Panc1 (cell line): ENCODE measurements at places on chromosomes 11 and 22.

- DNase-seq, result no peak
Measured at GRCh38 chr11:34165786-34166555, 60.5 kb downstream of the NAT10 start.

- DNase-seq, result no peak
Measured at GRCh38 chr11:8913961-8914660, 3.1 kb downstream of the AKIP1 start.

DNA sequence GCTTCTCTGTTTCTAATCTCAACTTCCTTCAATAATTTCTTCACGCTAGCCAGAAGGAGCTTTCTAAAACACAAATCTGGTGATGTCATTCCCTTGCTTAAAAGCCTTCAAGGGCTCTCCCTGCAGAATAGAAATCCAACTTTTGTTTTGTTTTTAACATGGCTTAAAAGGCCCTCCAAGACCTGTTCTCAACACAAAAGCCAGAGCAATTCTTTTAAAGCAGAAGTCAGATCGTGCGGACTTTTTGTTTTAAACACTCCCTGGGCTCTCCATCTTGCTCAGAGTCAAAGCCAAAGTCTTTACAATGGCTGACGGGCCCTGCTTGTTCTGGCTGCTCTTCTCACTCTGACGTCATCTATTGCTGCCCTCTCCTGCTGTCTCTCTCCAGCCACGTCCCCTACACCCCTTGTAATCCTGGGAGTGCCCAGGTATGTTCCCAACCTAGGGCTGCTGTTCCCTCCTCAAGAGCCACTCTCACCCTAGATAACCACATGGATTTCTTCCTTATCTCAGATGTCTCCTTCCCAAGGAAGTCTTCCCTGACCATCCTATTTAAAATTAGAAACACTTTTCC is 22.5 kb downstream of the TECTA start:
- no peak for DNase-seq

DNA sequence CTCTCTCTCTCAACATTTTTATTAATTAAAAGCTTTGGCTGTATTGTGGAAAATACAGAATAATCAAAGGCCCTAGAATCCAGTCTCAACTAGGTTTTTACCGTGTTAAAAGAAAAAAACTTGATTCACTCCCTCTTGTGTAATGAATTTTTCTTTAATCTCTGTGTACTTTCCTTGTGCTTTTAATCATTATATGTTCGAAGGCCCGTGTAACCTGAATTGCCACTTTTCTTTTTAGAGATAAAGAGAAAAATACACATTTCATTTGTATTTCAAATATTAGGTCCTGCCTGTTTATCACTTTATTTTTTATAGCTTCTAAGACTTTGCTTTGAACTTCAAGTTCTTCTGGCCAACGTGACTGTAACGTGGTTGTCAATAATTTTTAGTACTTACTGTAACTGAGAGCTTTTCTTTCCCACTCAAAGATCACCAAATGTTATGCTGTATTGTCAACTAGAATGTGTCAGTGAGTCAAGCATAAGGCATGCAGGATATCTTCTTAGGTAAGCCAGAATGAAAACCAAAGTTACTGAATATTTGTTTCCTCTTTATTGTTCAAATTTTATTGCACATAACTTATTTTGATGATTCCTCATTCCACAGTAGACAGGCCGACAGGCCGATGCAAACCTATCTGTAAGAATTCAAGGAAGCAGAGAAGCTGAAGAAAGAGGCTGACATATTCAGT is 23.3 kb upstream of the FAR1 start:
- no peak for DNase-seq

DNA sequence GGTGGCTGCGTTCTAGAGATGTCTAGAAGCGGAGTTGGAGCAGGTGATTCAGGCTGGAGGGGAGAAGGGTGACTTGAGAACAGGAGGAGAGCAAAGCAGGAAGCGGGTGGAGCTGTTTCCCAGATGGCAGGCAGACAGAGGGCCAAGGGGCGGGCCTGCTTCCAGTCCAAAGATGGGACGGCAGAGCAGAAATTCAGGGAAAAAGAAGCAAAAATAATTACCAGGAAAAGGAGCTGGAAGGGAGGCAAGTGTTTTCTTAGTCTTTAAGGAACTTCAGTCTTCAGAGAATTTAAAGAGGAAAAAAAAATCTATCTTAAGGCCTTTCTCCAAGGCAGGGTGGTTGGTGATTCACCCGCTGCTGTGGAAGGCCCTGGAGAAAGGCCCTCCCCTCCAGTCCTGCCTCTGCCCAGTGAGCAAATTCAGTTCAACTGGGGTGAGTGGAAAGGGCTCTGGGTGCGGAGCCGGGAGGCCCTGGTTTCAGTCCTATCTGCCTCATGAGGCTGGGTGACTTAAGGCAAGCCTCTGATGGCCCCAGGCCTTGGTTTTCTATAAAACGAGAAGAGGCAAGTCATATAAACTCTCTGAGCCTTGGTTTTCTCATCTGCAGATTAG is 4.5 kb upstream of the CREB3L1 start:
- DNase-seq, result no peak

GRCh38 chr11:9264316-9265210 is 587 bp downstream of the DENND5A start:
- DNase-seq, result no peak

DNA sequence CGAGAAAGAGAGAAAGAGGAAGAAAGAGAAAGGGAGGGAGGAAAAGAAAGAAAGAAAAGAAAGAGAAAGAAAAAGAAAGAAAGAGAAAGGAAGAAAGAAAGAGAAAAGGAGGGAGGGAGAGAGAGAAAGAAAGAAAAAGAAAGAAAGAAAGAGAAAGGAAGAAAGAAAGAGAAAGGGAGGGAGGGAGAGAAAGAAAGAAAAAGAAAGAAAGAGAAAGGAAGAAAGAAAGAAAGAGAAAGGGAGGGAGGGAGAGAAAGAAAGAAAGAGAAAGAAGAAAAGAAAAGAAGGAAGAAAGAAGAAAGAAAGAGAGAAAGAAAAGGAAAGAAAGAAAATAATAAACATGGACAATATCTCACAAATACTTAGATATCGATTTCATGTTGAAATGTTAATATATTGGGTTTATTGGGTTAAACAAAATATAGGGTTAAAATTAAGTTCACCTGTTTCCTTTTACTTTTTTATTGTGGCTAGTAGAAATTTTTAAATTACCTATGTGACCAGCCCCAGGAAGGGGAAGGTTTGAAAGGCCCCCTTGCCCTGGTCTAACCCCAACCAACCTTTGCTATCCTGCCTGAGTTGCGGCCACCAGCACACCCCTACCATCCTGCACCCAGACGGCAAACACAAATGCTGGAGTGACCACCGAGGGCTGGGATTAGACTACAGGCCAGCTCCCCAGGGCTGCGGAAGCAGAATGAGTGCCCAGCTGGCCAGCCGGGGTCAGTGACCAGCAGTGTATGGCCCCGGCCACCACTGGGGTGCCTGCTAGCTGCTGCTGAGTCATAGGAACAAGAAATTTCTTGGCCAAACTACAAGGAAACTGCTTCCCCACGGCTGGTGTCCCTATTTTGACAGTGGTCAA is 81.0 kb upstream of the FGF3 start:
- DNase-seq, result no peak

- peak; percentile 30 for DNase-seq
Measured at GRCh38 chr11:108958368-108959104, 293.7 kb downstream of the DDX10 start.

GRCh38 chr22:22429369-22430108 is 79.0 kb downstream of the ZNF280B start:
- no peak for DNase-seq

GRCh38 chr11:116829525-116830183 is at the start of gene APOC3:
APOC3 (plus strand) TSS chr11:116829907; CDS start chr11:116830583, 676 bp downstream.
- no peak for DNase-seq

DNA sequence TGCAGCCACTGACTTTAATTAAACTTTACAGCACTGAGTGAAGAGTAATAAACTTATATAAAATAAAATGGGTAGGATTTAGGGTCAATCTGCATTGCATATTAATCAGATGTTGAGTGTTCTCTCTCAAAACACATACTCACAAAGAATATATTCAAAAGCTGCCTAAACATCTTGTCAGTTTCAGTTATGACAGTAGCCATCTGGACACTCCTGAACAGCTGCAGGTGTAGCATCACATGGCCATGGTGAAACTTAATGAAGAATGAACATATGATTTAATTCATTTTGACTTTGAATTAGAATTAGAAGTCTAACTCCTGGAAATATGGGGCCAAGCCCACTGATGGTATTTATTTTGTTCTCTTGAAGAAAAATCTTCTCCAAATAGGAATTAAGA is 684.3 kb upstream of the RAG2 start:
- no peak for DNase-seq

DNA sequence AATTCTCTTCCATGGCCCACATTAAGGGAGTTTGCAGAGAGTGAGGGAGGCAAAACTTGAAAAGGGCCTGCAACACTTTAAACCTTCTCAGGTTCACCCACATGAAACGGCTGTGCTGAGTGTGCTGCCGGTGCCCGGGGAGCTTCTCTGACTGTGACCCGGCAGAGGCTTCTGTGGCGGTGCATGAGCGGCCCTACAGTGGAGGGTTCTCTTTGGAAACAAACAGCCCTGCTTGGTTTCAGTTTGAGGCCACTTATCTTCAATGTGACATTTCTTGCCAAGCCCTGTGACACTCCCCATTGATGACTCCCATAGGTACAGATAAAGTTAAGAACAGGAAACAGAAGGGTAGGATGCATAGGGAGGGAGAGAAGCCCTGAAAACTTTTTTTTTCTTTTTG is 31.8 kb downstream of the FAM118A start:
- no peak for DNase-seq

- DNase-seq, result no peak
Measured at GRCh38 chr22:19223110-19223509, 44.6 kb upstream of the SLC25A1 start.

- DNase-seq, result no peak
Measured at GRCh38 chr11:11568651-11569229, 53.1 kb downstream of the GALNT18 start.

GRCh38 chr11:82373781-82374542 is 359.7 kb downstream of the FAM181B start:
- no peak for DNase-seq

DNA sequence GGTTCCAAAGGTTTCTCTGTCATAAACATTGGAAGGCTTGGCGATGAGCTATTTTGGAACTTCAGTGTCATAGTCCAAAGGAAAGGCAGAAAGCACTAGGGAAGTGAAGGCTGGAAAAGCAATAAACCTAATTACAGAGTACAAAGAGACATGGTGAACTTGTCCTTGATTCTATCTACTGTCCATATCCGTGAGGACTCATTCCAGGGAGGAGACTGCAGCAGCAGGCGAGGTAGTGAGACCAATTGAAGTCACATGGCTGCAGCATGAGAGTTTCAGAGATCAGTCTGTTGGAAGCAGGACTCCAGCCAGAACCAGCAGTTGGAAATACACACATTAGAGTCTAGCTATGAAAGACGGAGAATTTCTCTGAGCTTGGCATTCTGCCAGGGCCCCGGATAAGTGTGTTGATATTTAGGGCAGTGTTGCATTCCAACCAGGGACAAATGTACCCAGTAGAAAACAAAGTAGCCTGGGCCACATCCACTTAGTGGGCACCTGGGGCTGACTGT is 54.1 kb upstream of the ARHGAP42 start:
- DNase-seq, result no peak

DNA sequence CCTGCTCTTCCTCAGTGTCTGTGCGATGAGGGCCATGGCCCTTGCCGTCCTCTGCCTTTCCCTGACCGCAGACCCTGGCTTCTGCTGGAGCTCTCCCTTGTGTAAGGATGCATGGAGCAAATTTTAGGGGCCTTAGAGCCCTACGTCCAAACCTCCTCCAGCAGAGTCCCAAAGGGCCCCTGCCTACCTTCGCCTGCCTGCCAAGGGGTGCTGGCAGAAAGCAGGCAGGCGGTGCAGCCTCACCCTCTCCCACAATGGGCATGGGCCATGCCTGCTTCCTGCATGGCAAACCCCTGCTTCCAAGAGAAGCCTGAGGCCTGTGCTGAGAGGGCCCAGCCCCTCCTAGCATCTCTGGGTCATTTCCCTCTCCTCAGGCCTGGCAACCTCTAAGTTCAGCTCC is 71.3 kb upstream of the FGF3 start:
- no peak for DNase-seq

- no peak for DNase-seq
Measured at GRCh38 chr11:55106391-55106790, 155.6 kb upstream of the TRIM48 start.

- DNase-seq, result no peak
Measured at GRCh38 chr11:79439886-79440570, 802 bp downstream of the TENM4 start.

- no peak for DNase-seq
Measured at GRCh38 chr11:68688881-68689280, 4.5 kb downstream of the GAL start.

DNA sequence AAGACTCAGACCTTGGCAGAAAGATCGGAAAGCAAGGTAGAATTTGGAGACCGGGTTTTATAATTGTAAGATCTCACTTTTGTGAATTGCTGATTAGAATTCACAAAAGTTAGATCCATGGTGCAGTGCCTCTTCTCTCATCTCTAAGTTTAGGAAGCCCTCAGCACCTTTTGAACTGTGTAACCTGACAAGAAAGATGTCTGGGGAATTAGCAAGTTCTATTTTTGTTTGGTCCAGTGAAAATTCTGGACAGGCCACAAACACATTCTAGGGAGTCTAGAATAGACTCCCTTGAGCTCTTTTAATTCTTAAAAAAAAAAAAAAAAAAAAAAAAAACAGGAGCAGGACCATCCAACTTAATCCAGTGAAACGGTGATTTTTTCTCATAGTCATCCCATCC is 66.1 kb downstream of the CECR2 start:
- DNase-seq, result no peak

DNA sequence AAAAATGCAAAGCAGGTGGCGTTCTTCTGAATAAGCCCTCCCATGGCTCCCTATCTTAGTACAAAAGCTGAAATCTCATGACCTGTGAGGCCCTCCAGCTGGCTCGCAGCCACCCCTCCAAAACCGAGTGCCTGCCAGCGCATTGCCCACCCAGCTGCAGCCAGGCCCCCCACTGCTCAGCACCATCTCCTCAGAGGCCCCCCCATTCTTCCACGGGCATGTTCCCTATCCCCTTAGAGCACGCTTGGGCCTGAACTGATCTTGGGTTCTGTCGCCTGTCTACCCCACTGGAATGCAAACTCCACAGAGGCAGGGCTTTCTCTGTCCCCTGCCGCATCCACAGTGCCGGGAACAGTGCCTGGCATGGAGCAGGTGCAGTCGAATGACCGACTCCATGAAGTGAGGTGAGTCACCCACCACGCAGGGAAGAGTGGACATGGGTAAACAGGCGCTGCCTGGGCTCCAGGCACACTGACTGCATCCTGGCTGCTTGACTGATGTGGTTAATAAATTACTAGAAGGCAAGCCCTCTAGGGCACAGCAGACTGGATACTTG is 11.3 kb upstream of the EFCAB6 start:
- no peak for DNase-seq

GRCh38 chr22:30190574-30190973 is 56.0 kb downstream of the LIF start:
- DNase-seq, result no peak

DNA sequence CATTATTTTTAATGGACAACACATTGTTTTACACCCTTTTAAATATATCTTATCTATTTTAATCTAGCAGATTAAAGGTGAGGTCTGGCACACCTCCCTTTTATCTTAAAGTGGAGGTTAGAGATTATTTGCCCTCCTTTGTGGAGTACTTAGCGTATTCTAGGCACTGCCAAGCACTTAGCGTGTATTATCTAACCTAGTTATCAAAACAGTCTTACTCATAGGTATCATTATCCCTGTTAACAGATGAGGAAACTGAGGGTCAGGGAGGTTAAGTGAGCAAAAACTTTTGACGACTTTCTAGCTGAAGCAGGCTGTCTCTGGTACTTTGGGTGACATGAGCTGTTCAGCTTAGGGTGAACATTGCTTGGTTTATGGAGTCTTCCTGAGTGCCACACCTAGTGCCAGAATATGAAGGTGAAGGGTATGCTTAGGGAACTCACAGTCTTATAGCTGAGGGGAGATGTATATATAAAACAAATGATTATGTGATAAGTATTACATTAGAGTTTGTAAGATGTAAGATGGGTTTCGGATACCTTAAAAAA is 55.0 kb downstream of the ZNRF3 start:
- DNase-seq, result no peak
